Dorsolateral prefrontal cortex (tissue), 122 donors: ENCODE measurements at places on chromosomes 4 and X.

DNA sequence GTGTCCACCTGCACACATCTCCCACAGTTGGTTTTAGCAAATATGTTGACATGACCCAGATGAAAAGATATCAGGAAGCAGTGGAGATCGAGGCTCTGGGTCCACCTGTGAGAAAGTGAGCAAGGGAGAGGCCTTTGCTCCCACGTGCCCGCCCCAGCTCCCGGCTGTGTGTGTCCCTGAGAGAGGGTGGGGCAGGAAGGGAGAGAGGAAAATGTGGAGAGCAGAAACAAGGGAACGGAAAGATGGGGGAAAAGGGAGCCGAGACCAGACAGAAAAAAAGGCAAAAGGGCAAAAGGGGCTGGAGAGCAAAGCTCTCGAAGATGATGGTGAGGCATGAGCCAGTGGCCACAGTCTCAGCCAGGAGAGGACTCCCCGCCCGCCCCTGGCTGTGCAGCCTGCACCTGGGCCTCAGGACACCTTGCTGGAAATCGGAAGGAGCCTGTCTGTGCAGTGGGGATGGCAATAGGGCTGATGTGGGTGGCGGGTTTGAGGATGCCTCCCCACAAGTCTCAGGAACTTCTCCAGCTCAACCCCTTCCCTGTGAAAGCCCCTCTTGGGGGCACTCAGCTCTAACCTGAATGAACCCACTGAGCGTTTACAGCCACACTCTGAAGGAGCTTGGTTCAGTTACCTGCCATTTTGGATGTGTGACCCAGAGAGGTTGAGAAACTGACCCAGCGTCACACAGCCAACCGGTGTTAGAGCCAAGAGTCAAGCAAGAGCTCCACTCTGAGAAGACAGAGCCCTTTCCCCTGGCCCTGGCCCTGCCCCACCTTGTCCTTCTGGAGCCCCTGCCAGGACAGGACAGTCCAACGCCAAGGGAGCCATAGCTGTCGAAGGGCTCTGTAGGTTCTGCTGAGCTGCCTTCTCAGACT lies 20.3 kb upstream of the MSX1 start:
- DNase-seq, result no peak

- no peak for DNase-seq
Measured at GRCh38 chr4:24748758-24749350, 46.5 kb upstream of the SOD3 start.

GRCh38 chr4:172787111-172787510 lies 381.5 kb upstream of the GALNT7 start:
- DNase-seq, result no peak

DNA sequence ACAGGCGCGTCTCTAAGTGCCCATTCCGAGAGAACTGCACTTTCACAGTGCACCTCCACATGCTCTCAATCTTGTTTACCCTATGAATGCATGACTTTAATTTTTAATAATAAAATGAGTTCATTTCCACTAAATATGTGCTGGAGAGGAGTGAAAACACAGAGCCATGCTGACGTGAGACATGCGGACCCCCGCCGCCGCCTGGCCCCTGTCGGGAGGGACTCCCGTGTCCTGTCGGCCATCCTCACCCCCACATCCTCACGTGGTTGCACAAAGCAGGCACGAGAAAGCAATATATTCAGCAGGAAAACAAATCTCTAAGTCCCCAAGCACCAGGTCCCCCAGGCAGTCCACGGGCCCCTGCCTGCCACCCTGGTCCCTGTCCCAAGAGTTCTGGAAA lies 23.1 kb downstream of the PPP2R2C start:
- no peak for DNase-seq

GRCh38 chr4:52864793-52865192 lies 2.7 kb downstream of the RASL11B start:
- DNase-seq, result no peak

- DNase-seq, result no peak
Measured at GRCh38 chrX:48779399-48779798, 7.0 kb upstream of the GATA1 start.

GRCh38 chr4:18020671-18021469 lies 685 bp downstream of the LCORL start:
- DNase-seq, result peak; percentile 62

DNA sequence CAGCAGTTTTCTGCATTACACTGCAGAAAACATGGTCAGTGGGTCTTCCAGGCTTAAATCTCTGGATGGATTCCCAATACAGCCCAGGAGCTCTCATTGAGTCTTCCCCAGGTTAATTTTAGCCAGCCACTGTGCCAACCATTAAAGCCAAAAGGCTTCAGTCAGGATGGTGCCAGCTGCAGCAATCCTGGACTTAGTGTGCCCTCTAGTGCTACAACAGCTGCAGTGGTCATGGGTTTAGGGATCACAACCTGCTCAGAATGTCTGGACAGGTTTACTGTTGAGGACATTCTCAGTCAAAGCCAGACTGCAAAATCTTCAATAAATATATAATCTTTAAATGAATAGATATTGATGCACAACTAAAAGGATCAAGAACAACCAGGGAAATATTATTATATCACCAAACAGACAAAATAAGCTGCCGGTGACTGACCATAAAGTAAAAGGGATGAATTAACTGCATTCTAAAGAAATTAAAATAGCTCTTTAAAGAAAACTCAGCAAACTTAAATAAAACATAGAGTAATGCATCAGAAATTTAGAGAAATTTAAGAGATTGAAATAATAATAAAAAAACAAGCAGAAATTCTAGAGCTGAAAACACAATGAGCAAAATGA lies 639.9 kb downstream of the SPOCK3 start:
- DNase-seq, result no peak

GRCh38 chr4:52655506-52655905 lies 3.6 kb downstream of the USP46 start:
- no peak for DNase-seq

GRCh38 chr4:78937837-78938236 lies 1.4 kb downstream of the PAQR3 start:
- DNase-seq, result no peak

DNA sequence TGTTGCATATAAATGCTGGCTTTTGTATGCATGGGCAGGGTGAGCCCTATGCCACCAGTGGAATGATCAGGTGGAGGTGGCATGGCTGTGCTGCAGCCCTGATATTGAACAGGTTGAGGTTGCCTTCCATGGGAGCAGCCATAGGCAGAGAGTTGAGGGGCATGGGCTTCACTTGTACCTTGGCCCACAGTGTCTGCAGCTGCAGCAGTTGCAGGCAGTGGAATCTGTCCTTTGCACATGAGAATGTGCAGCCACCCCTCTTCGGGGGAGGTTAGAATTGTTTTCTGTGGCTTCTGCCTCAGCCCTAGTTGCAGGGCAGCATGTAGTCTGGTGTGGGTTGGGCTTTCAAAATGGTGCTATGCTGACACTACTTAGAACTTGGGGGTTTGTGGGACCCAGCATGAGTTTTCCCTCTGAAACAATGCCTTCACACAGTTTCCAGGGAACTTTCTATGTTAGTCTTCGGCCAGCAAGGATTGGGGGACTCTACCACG lies 25.4 kb upstream of the VSIG1 start:
- DNase-seq, result no peak

GRCh38 chr4:156545003-156545785 lies 426.4 kb downstream of the PDGFC start:
- DNase-seq, result no peak

DNA sequence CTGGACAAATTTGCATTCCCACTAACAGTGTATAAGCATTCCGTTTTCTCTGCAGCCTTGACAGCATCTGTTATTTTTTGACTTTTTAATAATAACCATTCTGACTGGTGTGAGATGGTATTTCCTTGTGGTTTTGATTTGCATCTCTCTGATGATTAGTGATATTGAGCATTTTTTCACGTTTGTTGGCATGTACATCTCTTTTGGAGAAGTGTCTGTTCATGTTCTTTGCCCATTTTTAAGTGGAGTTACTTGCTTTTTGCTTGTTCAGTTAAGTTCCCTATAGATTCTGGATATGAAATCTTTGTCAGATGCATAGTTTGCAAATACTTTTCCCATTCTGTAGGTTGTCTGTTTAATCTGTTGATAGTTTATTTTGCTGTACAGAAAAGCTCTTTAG lies 68.8 kb downstream of the ADAMTS3 start:
- no peak for DNase-seq

DNA sequence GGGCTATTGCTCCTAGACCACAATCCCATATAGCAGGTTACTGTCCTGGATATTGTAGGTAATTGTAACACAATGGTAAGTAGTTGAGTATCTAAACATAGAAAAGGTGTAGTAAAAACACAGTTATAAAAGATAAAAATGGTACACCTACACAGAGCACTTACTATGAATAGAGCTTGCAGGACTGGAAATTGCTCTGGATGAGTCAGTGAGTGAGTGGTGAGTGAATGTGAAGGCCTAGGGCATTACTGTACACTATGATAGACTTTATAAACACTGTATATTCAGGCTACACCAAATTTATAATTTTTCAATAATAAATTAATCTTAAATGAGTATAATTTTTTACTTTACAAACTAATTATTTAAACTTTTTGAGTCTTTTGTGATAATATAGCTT lies 425.7 kb downstream of the PABPC4L start:
- no peak for DNase-seq

GRCh38 chrX:15438332-15438731 lies 54.1 kb upstream of the VEGFD start:
- DNase-seq, result no peak

GRCh38 chr4:7348946-7349900 lies 85.5 kb downstream of the PSAPL1 start:
- no peak for DNase-seq
